ENCODE measurements at places on chromosomes 3 and 15.

GRCh38 chr3:37545479-37545878, 316.2 kb upstream of the CTDSPL start:
- no peak for DNase-seq

DNA sequence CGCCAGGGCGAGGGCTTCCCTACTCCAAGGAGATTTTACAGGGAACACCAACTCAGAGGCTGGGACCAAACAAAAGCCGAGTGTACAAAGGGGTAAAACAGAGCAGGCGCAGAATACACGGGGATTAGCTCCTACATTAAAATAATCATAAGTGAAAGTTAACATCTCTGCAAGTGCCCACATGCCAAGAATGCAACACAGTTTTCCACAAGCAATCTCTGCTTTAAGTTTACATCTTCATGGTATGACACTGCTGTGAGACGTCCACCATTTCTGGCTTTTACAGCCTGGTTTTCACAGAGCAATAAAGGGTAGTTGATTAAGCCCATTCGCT, 500 bp upstream of the VGLL3 start:
- DNase-seq, result no peak

DNA sequence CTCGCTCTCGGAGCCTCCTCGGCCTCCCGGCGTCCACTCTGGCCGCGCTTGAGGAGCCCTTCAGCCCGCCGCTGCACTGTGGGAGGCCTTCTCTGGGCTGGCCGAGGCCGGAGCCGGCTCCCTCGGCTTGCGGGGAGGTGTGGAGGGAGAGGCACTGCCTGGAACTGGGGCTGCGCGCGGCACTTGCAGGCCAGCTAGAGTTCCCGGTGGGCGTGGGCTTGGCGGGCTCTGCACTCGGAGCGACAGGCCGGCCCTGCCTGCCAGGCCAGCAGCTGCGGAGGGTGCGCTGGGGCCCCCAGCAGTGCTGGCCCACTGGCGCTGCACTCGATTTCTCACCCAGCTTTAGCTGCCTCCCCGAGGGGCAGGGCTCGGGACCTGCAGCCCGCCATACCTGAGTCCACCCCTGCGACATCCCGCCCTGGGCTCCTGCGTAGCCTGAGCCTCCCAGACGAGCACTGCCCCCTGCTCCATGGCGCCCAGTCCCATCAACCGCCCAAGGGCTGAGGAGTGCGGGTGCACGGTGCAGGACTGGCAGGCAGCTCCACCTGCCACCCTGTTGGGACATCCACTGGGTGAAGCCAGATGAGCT, 765.0 kb downstream of the IGSF11 start:
- DNase-seq, result no peak

DNA sequence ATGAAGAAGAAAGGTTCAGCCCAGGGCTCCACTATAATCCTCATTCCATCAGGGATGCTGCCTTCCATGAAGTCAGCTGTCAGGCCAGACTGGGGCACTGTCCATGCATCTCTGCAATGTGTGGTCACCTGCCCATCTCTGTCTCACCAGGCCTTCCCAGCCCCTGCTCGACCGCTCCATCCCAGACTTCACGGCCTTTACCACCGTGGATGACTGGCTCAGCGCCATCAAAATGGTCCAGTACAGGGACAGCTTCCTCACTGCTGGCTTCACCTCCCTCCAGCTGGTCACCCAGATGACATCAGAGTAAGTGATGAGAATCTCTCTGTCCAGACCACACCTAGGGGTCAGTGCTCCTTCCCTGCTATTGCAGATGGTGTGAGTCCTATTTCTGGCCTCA, 454.1 kb downstream of the EPHB1 start:
- DNase-seq, result no peak

GRCh38 chr3:44887101-44887500, 12.7 kb downstream of the TGM4 start:
- DNase-seq, result no peak

GRCh38 chr3:155608228-155608920, 136.5 kb downstream of the PLCH1 start:
- DNase-seq, result no peak

DNA sequence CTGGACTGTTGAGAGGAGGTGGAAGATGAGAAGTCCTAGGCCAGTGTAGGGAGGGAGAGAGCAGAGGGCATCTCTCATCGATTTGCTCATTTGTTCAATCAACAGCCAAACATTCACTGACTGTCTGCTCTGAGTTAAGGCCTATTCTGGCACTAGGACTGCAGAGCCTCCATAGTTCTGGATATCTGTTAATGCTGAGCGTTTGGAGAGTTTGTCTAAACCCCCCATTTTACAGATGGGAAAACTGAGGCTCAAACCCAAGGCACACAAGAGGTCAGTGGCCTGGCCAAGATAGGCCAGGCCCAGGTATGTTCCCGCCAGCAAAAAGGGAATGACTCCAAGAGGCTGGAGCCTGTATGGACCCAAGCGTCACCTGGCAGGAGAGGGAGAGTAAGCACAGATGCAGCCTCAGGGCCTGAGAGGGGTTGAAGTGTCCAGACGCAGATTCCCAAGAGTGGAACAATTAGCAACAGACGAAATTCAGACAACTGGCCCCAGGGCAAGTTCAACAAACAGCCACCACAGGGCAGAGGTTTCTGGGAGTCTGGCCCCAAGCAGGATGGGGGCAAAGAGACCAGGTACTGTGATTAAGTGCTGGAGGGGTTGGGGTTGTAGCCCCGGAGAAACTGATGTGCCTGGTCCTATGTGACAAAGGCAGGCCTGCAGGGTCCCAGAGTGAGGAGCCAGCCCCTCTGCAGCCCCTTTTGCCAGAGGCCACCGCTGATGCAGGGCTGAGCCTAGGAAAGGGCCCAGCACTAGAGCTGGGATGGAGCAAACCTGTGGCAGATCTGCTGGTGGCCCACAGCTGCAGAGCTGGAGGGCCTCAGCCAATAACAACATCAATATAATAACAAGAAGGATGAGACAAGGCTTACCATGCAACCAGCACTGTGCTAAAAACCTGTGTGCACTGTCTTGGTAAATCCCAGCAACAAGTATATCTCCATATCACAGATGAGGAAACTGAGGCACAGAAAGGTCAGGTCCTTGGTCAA, 245.1 kb upstream of the TLE3 start:
- DNase-seq, result no peak

DNA sequence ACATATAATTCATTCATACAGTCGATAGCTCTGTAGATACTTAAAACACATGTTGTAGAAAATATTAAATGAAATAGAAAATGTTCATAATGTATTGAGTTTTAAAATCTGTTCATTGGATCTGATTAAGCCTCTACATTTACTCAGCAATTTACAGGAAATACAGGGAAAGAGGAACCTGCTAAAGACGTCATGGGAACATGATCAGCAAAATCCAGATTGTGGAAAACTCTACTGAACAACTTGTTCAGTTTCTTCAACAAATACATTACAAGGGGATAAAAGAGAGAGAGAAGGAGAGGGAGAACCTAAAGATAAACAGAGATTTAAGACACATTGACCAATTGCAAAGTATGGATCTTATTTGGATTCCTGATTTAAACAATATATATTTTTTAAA, 46.7 kb downstream of the KLHL6 start:
- DNase-seq, result no peak

GRCh38 chr3:40470701-40471100, 6.2 kb upstream of the ZNF619 start:
- DNase-seq, result no peak

DNA sequence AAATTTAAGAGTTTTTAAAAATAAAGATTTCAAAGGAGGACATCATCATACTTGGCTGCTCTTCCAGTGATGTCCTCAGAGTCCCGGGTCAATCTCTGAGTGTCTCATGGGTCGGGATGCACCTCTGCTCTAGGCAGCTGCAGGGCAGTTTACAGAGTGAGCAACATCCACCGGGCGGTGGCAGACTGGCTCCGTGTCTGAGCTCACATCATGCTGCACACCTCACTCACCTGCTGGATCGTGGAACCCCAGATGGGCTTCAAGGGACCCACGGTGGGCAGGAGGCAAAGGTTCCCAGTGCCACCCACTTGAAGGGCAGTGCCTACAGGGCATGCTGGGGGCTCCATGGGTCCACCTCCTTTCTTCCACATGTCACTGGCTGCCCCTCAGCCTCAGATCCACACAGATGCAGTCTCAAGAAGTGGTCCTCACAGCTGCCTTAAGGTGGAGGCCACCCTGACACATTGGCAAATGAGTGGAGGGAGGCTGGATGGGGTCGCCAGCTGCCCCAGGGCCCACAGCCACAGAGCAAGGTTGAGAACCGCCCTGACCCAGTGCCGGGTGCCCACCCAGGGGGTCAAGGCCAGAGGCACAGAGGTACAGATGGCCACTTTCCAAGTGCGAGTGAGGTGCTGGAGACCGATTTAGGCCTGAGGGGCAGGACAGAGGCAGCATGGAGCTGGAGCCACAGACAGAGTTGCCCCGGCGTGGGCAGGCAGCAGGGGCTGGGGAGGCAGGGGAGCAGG, 25.2 kb downstream of the CYFIP1 start:
- DNase-seq, result no peak

GRCh38 chr3:82473864-82474541, 712.6 kb upstream of the GBE1 start:
- DNase-seq, result no peak

DNA sequence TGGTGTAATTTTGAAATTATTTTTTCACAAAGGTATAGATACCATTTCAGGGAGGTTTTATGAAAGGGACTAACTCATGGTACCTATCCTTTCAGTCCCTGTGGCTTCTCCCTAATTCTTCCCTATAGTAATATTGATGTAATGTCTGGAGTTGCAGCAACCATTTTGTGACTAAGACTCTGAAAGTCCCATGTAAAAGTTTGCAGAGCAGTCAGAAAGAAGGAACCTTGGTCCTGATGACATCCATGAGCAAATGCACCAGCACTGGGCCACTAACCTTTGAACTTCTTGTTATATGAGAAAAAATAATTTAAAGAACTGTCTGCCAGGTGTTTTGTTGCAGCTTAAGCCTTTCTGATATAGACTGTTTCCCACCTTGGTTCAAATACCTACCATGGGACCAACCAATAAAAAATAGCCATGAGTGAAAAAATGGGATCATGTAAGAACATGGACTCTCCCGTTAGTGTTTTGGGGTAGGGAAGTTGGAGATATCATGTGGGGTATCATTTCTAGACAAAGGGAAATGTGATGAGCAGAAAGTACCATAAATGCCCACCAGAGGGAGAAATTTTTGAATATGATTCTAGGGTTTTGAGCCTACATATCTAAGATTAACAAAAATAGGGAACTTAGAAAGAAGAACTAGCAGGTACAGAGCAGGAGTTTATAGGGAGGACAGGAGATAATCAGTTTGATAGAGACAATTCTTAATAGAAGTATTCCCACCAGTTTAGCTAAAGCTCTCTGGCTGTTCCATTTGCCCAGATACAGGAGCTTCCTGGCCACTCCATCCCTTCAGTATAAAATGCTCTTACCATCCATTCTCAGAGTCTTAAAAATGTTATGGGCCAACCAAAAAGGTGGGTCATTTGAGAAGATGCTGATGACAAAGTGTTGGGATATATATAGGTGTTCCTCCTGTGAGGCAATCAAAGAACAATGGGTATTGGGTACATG, 3.4 kb upstream of the CPOX start:
- no peak for DNase-seq

GRCh38 chr3:194856296-194856695, 170.6 kb downstream of the FAM43A start:
- DNase-seq, result no peak

DNA sequence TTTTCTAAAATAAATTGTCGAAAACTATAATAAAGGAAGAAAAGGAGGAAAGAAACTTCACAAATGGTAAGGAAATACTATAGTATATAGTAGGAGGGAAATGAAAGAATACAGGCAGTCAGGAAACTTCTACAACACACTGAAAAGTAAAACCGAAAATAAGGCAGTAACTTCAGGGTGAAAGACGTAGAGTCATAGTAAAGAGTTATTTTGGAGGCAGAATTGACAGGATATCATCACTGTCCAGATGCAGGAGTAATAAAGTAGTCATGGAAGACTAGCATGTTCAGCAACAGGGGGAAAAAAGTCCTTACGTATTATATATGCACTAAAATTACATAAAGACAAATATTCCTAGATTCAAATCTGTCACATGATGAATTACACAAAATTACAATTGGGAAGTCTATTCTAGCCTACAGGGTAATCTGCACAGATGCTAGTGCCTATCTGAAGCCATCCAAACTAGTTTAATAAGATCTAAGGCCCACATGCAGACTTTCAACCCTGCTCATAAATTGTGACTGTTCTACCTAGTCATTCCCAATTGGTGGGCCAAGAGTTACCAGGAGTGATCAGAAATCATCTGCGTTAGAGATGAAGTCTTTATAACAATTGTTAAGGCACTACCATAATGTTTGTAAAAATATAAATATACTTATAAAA, 14.0 kb downstream of the VPS13C start:
- no peak for DNase-seq
